K562 (cell line): ENCODE measurements at places on chromosomes 7 and 10. TPM values are rescaled to one million over a fixed set of nuclear protein-coding genes. Genes with fewer than 3 reads are reported as not detected.

The ABLIM1 gene
- total RNA-seq, result 0.49 and 0.81 TPM in 2 replicates

The SPAM1 gene
- not detected in 2 replicates for total RNA-seq

The ASB4 gene
- total RNA-seq, result not detected in 2 replicates

The OR2A5 gene
- total RNA-seq, result not detected in 2 replicates

The PPP1R17 gene
- total RNA-seq, result not detected in 2 replicates

The CTAGE4 gene
- total RNA-seq, result 0.07 TPM in 1 of 2 replicates, not detected in the other

The ST7 gene
- 31.1 and 34.1 TPM in 2 replicates for total RNA-seq

The NEURL1 gene
- 0.11 and 0.20 TPM in 2 replicates for total RNA-seq

The MINDY4 gene
- 12.6 and 13.1 TPM in 2 replicates for total RNA-seq

The STOX1 gene
- 0.29 and 0.42 TPM in 2 replicates for total RNA-seq

The CNPY1 gene
- total RNA-seq, result not detected in 2 replicates

GRCh38 chr10:11782793-11783557 is 40.2 kb upstream of the PROSER2 start:
- H3K4me1 ChIP-seq, result 0 out of 3 replicates have a peak, but pooled peaks cover 4% of the 10 kb centered on the region
- H3K27me3 ChIP-seq, result peaks cover 24% of the 10 kb centered on the region
- peak; percentile 69 for DNase-seq

GRCh38 chr7:99953649-99954048 is 22.2 kb downstream of the AZGP1 start:
- H3K27me3 ChIP-seq, result peaks cover 19% of the 10 kb centered on the region
- no peaks in the 10 kb centered on the region for H3K36me3 ChIP-seq
- H3K4me1 ChIP-seq, result no peaks in the 10 kb centered on the region
- no peak overlapping the region for H3K27ac ChIP-seq
- DNase-seq, result no peak

DNA sequence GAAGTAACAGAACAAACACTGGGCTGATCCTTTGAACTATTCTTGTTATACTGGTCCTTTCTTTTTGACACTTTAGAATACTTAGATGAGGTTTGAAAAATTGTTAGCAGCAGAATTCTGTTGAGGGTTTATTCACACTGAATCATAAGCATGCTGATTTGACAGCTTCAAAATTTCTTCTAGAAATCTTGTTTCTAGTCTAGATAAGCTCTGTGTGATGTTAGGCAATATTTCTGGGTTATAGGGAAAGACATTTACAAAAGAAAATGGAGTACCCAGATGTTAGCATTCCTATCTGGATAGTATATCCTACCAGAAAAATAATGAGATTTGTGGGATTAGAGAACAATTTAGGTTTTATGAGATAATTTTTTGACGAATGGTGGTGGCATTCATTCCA is 12.1 kb downstream of the CSTF2T start:
- no peaks in the 10 kb centered on the region for H3K27me3 ChIP-seq
- no peak for DNase-seq
- no peaks in the 10 kb centered on the region for H3K36me3 ChIP-seq
- H3K4me1 ChIP-seq, result 0 out of 2 replicates have a peak, but pooled peaks cover 4% of the 10 kb centered on the region
- no peak overlapping the region for H3K4me3 ChIP-seq

DNA sequence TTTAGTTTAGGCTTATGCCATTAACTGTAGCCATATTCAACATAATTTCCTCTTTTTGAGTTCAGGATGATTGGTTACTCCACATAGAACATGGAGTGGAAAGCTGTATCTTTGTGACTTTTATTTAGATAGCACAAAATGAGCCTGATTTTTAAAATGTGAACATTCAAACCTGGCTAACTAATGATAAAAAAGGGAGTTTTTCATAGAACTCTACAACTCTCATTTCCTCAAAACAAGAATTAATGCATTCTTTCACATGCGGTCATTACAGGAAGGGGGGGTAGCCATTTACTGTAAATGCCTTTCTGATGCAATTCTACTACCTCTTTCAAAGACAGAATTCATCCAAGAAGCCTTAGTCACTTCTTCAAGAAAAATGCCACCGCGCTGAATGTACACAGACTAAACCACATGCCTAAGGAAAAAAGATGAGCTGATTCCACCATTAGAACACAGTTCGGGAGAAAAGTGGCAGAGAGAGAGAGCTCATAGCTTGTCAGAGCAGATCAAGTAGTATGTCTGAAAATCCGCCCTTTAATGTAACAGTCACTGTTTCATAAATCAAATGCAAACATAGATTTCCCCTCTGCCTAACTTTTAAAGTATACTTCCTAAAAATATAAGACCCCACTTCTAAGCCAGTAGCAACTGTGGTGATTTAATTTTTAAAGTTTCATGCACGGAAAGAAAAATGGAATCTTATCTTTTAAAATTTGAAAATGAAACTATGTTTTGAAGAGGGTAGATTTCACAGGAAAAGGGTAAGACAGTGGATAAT is 226.4 kb upstream of the KLF14 start:
- H3K4me1 ChIP-seq, result no peaks in the 10 kb centered on the region; the same call in 1 of the 2 replicates
- no peak overlapping the region for H3K4me3 ChIP-seq
- H3K36me3 ChIP-seq, result no peaks in the 10 kb centered on the region
- peak overlapping the region; percentile 58 for H3K27ac ChIP-seq
- no peaks in the 10 kb centered on the region for H3K27me3 ChIP-seq

GRCh38 chr7:16669581-16669980 is 23.6 kb downstream of the BZW2 start:
- no peaks in the 10 kb centered on the region for H3K27me3 ChIP-seq
- no peak for DNase-seq
- no peak overlapping the region for H3K27ac ChIP-seq
- H3K4me3 ChIP-seq, result no peak overlapping the region

DNA sequence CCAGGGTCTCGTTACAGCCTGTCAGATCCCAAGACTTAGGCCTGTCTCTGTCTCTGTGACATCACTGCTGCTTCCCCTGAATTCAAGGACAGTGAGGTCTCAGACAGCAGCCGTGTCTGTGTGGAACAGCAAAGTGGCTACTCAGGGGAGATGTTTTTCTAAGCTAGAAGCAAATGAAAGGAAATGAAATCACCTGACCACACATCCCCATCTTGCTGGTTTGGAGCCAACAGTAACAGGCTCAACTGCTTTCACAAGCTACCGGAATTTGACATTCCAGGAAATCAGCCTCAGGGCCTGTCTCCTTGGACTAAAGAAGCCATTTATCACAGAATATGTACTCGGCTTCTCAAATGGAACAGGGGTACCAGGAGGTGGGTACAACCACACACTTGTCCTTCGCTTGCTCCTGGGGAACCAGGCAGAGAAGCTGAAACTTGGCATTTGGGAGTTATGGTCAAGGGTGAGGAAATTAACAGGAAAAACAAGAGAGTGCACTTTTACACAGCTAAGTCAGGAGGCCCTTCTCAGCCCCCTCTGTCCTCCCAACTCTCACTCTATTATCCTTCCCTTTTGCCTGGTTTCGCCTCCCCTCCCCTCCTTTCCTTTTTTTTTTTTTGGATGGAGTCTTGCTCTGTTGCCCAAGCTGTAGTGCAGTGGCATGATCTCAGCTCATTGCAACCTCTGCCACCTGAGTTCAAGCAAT is 73.2 kb downstream of the SPDYE5 start:
- peaks cover 3% of the 10 kb centered on the region; the same call in 1 of the 3 replicates for H3K36me3 ChIP-seq
- H3K27me3 ChIP-seq, result no peaks in the 10 kb centered on the region
- no peak for DNase-seq
- peaks cover 8% of the 10 kb centered on the region; the same call in 1 of the 2 replicates for H3K4me1 ChIP-seq
- no peak overlapping the region for H3K27ac ChIP-seq

- H3K27ac ChIP-seq, result no peak overlapping the region
- no peak overlapping the region for H3K4me3 ChIP-seq
- no peak for DNase-seq
- no peaks in the 10 kb centered on the region for H3K36me3 ChIP-seq
- H3K27me3 ChIP-seq, result peaks cover 3% of the 10 kb centered on the region; the same call in 1 of the 3 replicates
These were observed 31.2 kb upstream of the ZNF438 start for GRCh38 chr10:31062856-31063255.

GRCh38 chr10:121330563-121330962 is 267.7 kb downstream of the FGFR2 start:
- no peak overlapping the region for H3K27ac ChIP-seq
- no peaks in the 10 kb centered on the region for H3K36me3 ChIP-seq
- no peaks in the 10 kb centered on the region for H3K27me3 ChIP-seq
- no peaks in the 10 kb centered on the region for H3K4me1 ChIP-seq

DNA sequence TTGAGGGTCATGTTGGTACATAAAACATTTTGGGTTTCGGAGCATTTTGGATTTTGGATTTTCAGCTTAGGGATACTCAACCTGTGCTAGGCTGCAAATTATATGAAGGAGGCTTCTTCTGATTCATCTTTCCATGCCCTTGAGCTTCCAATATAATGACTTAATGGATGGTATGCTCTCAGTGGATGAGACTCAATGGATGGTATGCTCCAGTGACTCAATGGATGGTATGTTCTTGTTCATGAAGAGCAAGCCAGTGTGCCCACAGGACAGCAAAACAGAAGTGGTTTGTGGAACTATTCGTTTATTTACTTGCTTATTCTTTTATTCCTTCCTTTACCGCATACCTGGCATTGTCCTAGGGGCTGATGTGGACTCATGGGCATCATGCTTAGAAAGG is 969.6 kb downstream of the LRMDA start:
- H3K4me3 ChIP-seq, result no peak overlapping the region

DNA sequence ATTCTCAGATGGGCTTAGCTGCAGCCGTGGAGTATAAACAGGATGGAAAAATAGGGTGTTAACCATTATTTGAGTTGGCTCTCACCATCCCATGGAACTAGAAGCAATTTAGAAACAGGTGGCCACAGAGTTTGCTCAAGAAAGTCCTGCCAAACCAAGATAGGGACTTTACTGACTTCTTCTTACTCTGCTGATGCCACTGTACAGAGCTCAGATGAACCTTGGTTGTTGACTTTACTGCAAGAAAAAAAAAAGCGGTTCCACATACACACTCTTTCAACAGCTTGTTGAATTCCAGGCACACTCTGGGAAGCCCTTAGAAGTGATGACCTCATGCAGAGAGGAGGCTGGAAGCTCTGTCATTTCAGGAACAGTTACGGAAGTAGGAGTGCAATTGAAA is 753.4 kb downstream of the NRG3 start:
- H3K27me3 ChIP-seq, result no peaks in the 10 kb centered on the region
- no peak overlapping the region for H3K27ac ChIP-seq
- no peaks in the 10 kb centered on the region for H3K36me3 ChIP-seq
- DNase-seq, result no peak
- H3K4me1 ChIP-seq, result no peaks in the 10 kb centered on the region
- H3K4me3 ChIP-seq, result no peak overlapping the region

DNA sequence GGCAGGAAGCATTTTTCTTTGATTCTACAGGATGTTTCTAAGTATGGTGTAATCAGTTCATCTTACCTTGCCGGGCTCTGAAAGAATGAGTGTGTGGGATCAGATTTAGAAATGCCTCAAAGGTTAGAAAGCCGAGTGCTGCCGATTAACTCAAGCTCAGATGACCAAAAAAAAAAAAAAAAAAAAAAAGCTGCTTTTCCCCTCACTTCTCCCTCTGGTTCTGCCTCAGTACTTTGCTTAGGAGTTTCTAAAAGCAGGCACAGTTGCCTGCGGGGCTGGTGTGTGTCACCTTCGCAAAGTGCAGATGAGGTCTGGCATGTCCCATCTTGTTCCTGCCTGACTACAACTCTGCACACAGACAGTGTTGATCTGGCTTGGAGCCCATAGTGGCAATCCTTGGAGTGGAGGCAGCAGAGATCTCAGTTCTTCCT is 47.0 kb downstream of the KIAA1217 start:
- H3K36me3 ChIP-seq, result no peaks in the 10 kb centered on the region
- H3K4me3 ChIP-seq, result no peak overlapping the region
- H3K4me1 ChIP-seq, result no peaks in the 10 kb centered on the region
- peaks cover 6% of the 10 kb centered on the region; the same call in 1 of the 2 replicates for H3K27me3 ChIP-seq

DNA sequence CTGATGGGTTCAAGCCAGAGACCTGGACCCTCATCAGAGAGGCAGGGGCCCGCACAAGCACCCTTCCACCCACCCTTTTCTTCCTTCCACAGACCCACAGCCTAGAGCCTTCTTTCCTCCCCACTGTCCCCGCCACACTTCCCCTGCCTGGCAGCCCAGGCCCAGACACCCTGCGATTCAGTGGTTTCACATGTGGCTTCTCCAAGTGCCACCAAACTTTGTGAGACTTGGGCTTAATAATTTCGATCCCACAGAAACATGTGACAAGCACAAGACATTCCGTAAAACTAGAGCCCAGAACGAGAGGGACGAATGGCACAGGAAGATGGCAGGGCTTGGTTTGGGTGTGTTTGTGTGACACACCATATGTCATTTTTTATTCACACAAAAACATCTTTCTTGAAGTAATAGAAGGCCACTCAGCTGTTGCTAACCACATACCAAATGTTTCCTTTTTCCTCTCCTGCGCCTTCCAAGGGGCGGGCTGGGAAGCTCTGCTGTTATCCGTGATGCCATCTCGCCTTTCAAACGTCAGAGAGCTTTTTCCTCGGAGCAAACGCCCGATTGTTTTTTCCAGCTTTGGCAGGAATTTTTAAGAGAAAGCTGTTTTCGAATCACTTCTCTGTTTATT is 162.9 kb downstream of the GRK5 start:
- H3K4me1 ChIP-seq, result peaks cover 8% of the 10 kb centered on the region
- no peak overlapping the region for H3K27ac ChIP-seq
- H3K36me3 ChIP-seq, result no peaks in the 10 kb centered on the region
- H3K27me3 ChIP-seq, result no peaks in the 10 kb centered on the region; the same call in 2 of the 3 replicates

- no peak for DNase-seq
- H3K4me1 ChIP-seq, result no peaks in the 10 kb centered on the region
- no peaks in the 10 kb centered on the region for H3K36me3 ChIP-seq
- H3K27me3 ChIP-seq, result no peaks in the 10 kb centered on the region; the same call in 1 of the 2 replicates
These were observed 554.3 kb downstream of the TYW1 start for GRCh38 chr7:67550801-67551436.

- no peak overlapping the region for H3K4me3 ChIP-seq
- no peak overlapping the region for H3K27ac ChIP-seq
- H3K4me1 ChIP-seq, result no peaks in the 10 kb centered on the region
- no peaks in the 10 kb centered on the region for H3K36me3 ChIP-seq
- no peaks in the 10 kb centered on the region for H3K27me3 ChIP-seq
- DNase-seq, result no peak
These were observed 180.3 kb downstream of the NPSR1 start for GRCh38 chr7:34838329-34838728.

DNA sequence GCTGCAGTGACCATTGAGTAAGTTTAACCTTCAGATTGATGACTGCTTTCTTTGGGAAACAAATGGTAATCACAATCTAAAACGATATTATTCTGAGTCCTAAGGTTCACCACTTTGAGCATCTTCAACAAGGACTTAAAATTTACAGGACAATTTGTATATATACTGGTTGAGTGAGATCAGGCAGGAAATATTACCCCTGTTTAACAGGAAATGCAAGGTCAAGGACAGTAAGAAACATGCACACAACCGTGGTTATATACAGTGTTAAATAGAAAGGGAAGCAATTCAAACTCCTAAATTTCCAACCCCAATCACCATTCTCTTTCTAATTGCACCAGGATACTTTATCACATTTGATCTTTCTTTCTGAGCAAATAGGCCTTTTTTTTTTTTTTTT is 96.1 kb downstream of the ZNF277 start:
- H3K36me3 ChIP-seq, result no peaks in the 10 kb centered on the region
- no peak overlapping the region for H3K4me3 ChIP-seq
- H3K27me3 ChIP-seq, result no peaks in the 10 kb centered on the region
- DNase-seq, result no peak

DNA sequence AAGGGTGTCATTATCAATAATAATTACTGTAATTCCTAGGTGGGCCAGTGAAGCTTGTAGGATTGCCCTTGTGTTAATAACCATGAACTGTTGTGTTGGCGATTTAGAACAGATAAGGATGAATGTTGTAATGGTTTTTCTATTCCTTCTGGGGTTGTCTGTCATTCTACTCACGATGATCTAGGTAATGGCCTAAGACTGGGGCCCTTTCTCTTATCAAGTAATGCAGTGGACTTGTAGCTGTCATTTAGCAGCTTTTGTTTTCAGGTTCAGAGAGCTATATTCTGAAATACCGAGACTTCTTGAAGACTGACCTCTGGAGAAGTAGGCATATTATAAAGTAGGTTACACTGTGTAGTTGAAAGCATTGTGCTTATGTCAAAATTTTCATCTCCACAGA is 110.2 kb downstream of the TAF3 start:
- H3K27ac ChIP-seq, result no peak overlapping the region
- no peaks in the 10 kb centered on the region for H3K36me3 ChIP-seq
